Lower lobe of right lung (tissue), 2 donors: ENCODE measurements at places on chromosomes 2 and 18. TPM values are rescaled to one million over a fixed set of nuclear protein-coding genes. Genes with fewer than 3 reads are reported as not detected.

DNA sequence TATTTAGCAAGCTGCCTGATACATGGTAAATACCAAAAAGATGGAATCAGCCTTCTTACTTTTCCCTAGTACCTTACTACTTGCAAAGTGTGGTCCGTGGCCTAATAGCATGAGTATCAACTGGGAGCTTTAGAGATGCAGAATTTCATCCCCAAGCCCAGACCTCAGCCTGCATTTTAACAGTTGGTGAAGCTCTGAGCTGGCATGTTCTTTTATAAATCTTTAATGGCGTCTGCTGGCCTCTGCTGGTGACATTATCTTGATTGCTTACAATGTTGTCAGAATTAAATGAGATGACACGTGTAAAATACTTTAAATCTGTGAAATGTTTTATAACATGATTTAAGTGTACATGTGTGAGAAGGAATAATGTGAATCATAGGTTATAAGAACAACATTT is 115.1 kb upstream of the NOSTRIN start:
- no peak for DNase-seq

Gene GKN1
- total RNA-seq, result not detected

Gene CCDC178
- total RNA-seq, result not detected

Gene NEDD4L
- 203 TPM for total RNA-seq

DNA sequence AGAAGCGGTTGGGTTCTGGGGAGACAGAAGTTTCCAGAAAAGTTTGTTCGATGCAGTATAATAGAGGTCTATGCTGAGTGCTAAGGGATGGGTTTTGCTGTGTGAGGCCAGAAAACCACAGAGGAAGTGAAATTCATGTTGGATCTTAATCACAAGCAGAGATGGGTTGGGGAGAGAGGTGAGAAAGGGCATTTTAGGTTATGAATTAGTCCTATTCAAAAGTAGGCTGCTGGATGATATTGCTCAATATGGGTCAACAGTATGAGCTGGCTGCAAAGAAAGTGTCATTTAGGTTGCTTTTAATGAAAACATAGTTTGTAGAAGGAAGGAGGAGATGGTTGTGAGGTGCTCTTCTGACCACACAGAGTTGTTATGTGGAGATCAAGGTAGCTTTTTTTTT is 118.8 kb upstream of the LHCGR start:
- DNase-seq, result no peak

Gene ABCG8
- not detected for total RNA-seq

GRCh38 chr2:19989342-19989666 is 601 bp downstream of the WDR35 start:
- DNase-seq, result no peak

DNA sequence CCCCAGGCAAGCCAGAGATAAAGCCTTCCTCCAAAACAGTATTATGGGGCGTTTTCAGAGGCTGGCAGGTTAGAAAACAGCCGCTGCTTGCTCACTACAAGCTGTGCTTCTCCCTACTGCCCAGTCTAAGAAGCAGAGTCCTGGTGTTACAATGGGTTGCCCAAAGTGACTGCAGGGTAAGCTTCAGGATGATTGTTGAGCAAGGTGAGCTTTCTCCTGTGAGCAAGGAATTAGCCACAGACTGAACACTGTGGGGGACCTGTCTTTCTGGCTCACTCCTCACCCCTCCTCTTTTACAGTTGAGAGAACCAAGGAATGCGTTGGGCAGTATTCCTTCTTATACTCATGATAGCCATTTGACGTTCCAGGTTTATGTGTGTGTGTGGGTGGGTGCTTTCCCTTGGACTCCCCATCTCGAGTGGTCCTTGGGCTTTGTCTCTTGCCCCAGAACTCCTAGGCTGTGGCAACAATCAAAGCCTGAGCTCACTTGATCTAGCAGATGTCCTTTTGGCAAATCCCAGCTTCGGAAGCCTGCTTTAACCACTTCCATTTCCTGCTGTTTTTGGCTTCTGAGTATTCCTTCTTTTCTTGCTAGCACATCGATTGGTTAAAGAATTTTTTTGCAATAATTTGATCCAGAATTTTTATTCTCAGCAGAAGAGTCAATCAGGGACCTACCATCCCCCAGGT is 47.5 kb downstream of the KDM3A start:
- no peak for DNase-seq

GRCh38 chr18:63164396-63164795 is 155.2 kb downstream of the BCL2 start:
- DNase-seq, result no peak

DNA sequence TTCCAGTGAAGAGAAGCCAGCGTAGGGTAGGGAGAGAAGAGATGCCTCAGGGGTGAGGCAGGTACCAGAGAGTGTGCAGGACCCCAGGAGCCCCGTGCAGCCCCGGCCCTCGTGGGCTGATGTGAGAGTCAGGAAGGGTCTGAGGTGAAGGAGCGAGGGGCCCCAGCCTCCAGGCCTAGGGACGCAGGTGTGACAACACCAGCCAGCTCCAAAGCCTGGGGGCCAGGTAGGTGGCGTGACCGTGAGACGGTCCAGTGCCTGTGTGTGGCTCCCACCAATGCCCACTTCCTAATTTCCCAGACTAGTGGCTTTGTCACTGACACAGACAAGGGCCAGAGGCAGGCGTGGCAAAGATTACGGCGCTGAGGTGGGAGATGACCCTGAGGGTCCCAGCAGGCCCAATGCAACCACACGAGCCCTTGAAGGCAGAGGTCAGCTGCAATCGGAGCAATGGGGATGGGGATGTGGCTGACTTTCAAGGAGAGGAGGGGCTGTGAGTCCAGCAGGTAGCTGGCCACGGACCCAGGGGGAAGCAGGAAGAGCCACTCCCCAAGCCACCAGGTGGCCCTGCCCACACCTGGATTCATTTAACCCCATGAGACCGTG is 86.0 kb upstream of the SNTG2 start:
- DNase-seq, result no peak

- no peak for DNase-seq
These were observed 71.9 kb downstream of the SLC66A2 start for GRCh38 chr18:79879566-79879965.

Gene ZNF236
- 18.0 TPM for total RNA-seq

GRCh38 chr2:217475791-217476190 is 527.0 kb downstream of the TNS1 start:
- no peak for DNase-seq

Gene CABYR
- total RNA-seq, result 1.2 TPM

- no peak for DNase-seq
These were observed 352.4 kb upstream of the SMIM21 start for GRCh38 chr18:75779910-75780309.
